ENCODE measurements at places on chromosomes 1 and 21. TPM values are rescaled to one million over a fixed set of nuclear protein-coding genes. Genes with fewer than 3 reads are reported as not detected.
A peak's percentile ranks its signal among the peaks of the same experiment; 100 is the strongest.

- H3K4me1 ChIP-seq: no peaks in the 10 kb centered on the region
- H3K27ac ChIP-seq: no peak overlapping the region
- H3K4me3 ChIP-seq: no peak overlapping the region
- H3K36me3 ChIP-seq: no peaks in the 10 kb centered on the region
These were observed 210.8 kb downstream of the NFIA start for GRCh38 chr1:61293197-61293596.

- H3K4me3 ChIP-seq: no peak overlapping the region
- peaks cover 84% of the 10 kb centered on the region for H3K4me1 ChIP-seq
- peaks cover 59% of the 10 kb centered on the region for H3K36me3 ChIP-seq
- DNase-seq: no peak
- H3K27me3 ChIP-seq: no peaks in the 10 kb centered on the region
- H3K27ac ChIP-seq: peak overlapping the region; percentile 89
These were observed 14.3 kb downstream of the CD2 start for GRCh38 chr1:116768416-116769103.

VCAM1 gene
- total RNA-seq: not detected

- no peaks in the 10 kb centered on the region for H3K4me1 ChIP-seq
- H3K36me3 ChIP-seq: no peaks in the 10 kb centered on the region
- no peaks in the 10 kb centered on the region for H3K27me3 ChIP-seq
- no peak overlapping the region for H3K27ac ChIP-seq
- no peak for DNase-seq
These were observed 120.3 kb downstream of the ZBTB18 start for GRCh38 chr1:244171241-244171985.

- no peak overlapping the region for H3K27ac ChIP-seq
- H3K36me3 ChIP-seq: no peaks in the 10 kb centered on the region
- H3K27me3 ChIP-seq: no peaks in the 10 kb centered on the region
- DNase-seq: no peak
- H3K4me3 ChIP-seq: no peak overlapping the region
These were observed 55.3 kb upstream of the ATP1B1 start for GRCh38 chr1:169051171-169051570.

INSRR gene
- total RNA-seq: not detected

DNA sequence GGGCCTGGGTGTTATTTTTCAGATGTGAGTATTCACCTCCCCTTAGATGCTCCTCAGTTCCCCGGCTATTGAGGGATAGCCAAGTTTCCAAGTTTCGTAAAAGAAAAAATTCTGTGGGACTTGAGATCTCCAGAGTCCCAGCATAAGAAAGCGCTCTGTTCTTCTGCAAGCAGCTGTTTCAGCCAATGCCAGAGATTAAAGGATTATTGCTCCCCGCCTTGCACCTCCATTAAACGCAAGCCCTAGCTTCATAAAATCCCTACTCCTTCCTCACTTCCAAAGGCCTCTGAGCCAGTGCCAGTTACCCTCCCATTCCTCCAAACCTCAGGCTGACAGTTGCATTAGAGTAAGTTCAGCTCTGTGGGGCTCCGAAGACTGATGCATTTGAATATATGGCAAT, 56.4 kb downstream of the CHIA start:
- H3K27me3 ChIP-seq: no peaks in the 10 kb centered on the region
- no peaks in the 10 kb centered on the region for H3K36me3 ChIP-seq
- H3K4me1 ChIP-seq: peaks cover 14% of the 10 kb centered on the region
- no peak overlapping the region for H3K27ac ChIP-seq
- no peak for DNase-seq

DNA sequence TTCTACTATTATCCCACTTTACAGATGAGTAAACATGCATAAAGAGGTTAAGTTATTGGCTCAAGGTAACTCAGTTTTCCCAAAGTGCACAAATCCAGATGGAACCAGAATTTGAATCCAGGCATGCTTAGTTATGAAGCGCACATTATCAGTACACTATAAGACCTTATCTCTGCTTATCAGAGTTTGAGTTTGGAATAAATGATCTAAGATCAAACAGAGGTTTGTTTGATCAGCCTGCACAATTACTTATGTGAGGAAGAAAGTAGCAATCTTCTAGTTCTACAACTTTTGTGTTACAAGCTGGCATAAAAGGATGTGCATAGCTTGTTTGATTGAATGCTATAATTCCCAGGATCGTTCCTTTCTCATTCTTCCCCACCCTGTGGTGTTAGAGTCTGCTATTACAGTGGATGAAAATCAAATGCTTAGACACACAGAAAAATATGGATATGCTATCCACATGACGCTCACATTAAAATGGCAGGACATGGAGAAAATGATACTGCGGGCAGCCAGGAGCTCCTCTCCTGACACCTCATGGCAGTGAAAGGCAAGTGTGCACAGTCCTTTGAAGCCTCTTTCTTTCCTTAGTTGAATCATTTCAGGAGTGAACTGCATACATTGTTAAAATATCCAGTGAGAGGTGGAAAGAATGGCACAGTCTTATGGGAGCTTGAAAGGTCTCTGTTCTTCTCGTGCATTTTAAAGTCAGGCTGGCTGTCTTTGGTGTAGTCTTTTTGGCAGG, 23.9 kb upstream of the PBX1 start:
- no peak overlapping the region for H3K4me3 ChIP-seq
- no peak for DNase-seq
- H3K36me3 ChIP-seq: no peaks in the 10 kb centered on the region
- no peaks in the 10 kb centered on the region for H3K4me1 ChIP-seq

DNA sequence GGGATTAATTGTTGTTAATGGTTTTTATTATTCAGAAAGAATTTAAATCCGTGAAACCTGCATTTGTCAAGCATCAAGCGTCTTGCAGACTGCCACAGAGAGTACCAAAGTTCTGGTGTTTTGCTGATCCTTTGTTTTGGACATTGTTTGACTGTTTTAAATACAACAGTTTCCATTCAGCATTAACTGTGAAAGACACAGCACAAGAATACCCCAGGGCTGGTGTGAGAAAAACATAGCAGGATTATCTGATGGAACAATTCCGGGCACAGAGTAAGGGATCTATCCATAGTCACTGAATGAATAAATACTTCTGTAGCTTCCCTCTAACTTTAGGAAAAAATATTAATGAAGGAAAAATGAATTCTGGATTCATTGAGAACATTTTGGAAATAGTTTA, 202.3 kb downstream of the LTN1 start:
- DNase-seq: no peak
- H3K4me1 ChIP-seq: no peaks in the 10 kb centered on the region
- H3K27me3 ChIP-seq: no peaks in the 10 kb centered on the region

- no peaks in the 10 kb centered on the region for H3K36me3 ChIP-seq
- H3K4me3 ChIP-seq: no peak overlapping the region
- no peak overlapping the region for H3K27ac ChIP-seq
- DNase-seq: no peak
- no peaks in the 10 kb centered on the region for H3K27me3 ChIP-seq
- no peaks in the 10 kb centered on the region for H3K4me1 ChIP-seq
These were observed 9.3 kb upstream of the SERBP1 start for GRCh38 chr1:67439277-67440029.

CBR3 gene
- 2.6 TPM for total RNA-seq

DNA sequence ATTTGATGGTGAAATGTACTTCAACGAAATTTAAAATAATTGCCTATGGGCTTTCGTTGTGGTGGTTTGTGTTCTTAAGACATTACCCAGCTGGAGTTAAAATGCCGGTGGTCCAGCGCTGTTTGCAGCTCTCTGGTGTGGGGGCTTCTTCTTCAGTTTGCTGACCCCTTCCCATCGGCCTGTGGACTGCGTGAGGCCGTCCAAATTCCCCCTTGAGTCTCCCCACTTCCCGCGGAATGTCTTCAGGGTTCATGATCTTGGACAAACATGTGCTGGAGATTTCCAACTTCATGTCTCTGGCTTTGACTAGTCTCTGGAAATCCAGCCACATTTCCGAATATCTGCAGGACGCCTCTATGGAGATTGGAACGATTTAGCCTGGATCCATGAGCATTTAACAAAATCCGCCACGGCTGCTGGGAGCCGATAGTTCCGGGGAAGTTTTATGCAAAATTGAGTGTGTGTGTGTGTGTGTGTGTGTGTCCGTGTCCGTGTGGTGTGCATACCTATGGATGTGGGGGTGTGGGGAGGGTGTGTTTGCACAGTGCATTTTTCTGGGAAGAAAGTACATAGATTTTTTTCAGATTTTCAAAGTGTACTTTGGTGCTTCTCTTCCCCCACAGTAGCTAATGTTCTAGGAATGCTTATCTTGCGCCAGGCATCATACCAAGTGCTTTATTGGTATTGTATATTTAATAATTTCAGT, 117.2 kb downstream of the PCP4 start:
- H3K4me3 ChIP-seq: no peak overlapping the region
- no peaks in the 10 kb centered on the region for H3K4me1 ChIP-seq
- no peaks in the 10 kb centered on the region for H3K36me3 ChIP-seq
- H3K27ac ChIP-seq: no peak overlapping the region
- no peak for DNase-seq

- no peaks in the 10 kb centered on the region for H3K27me3 ChIP-seq
- H3K4me3 ChIP-seq: no peak overlapping the region
- DNase-seq: no peak
These were observed 125.9 kb upstream of the IRF2BP2 start for GRCh38 chr1:234735916-234736315.

GRCh38 chr21:41368735-41369104, 6.9 kb downstream of the MX2 start:
- peaks cover 73% of the 10 kb centered on the region for H3K4me1 ChIP-seq
- H3K4me3 ChIP-seq: peak overlapping the region; percentile 61
- no peaks in the 10 kb centered on the region for H3K27me3 ChIP-seq

C4BPB gene
- total RNA-seq: 1.6 TPM

CHODL gene
- total RNA-seq: not detected

- H3K36me3 ChIP-seq: no peaks in the 10 kb centered on the region
- H3K27ac ChIP-seq: no peak overlapping the region
- H3K27me3 ChIP-seq: no peaks in the 10 kb centered on the region
- no peaks in the 10 kb centered on the region for H3K4me1 ChIP-seq
These were observed 122.5 kb upstream of the KCNJ15 start for GRCh38 chr21:38134084-38134873.

GRCh38 chr21:45108808-45109781, 34.7 kb downstream of the ADARB1 start:
- peaks cover 38% of the 10 kb centered on the region for H3K4me1 ChIP-seq
- H3K36me3 ChIP-seq: no peaks in the 10 kb centered on the region
- peak; percentile 45 for DNase-seq
- peak overlapping the region; percentile 27 for H3K27ac ChIP-seq
- peak overlapping the region; percentile 40 for H3K4me3 ChIP-seq

- no peak overlapping the region for H3K4me3 ChIP-seq
- no peaks in the 10 kb centered on the region for H3K27me3 ChIP-seq
- H3K36me3 ChIP-seq: no peaks in the 10 kb centered on the region
- H3K4me1 ChIP-seq: peaks cover 21% of the 10 kb centered on the region
- DNase-seq: no peak
These were observed 23.7 kb downstream of the CAMK1G start for GRCh38 chr1:209607102-209607794.

GRCh38 chr1:12180315-12180714, 13.5 kb downstream of the TNFRSF1B start:
- peaks cover 95% of the 10 kb centered on the region for H3K4me1 ChIP-seq
- no peaks in the 10 kb centered on the region for H3K27me3 ChIP-seq
- peaks cover 48% of the 10 kb centered on the region for H3K36me3 ChIP-seq
- H3K27ac ChIP-seq: peak overlapping the region; percentile 83

DNA sequence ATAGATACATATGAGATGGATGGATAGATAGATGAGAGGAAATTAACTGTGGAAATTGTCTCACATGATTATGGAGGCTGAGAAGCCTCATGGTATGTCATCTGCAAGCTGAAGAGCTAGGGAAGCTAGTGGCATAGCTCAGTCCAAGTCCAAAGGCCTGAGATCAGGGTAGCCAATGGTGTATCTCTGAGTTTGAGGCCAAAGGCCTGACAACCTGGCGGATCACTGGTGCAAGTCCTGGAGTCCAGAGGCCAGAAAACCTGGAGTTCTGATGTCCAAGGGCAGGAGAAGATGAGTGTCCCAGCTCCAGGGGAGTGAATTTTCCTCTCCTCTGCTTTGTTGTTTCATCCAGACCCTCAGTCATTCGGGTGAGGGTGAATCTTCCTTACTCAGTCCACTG, 43.9 kb upstream of the SPOCD1 start:
- no peak overlapping the region for H3K4me3 ChIP-seq
- peaks cover 9% of the 10 kb centered on the region for H3K4me1 ChIP-seq
- H3K27me3 ChIP-seq: no peaks in the 10 kb centered on the region
- no peak overlapping the region for H3K27ac ChIP-seq
- no peak for DNase-seq

DNA sequence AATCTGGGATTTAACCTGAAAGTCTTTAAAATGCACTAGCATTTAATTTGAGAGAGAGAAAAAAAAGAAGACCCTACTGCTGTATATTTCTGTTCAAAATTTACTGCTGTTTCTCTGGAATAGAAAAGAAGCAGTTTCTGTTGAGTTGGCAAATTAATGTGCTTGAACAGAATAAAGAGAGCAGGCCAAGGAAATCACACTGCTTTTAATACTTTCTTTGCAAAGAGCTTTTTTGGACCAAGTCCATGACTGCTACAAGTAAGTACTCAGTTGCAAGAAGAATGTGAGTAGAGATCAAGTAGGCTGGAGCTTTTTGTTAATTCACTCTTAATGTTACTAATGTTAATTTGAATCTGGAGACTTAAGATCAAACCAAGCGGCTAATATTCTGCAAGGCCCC, 336.2 kb upstream of the SGIP1 start:
- no peaks in the 10 kb centered on the region for H3K36me3 ChIP-seq
- H3K4me1 ChIP-seq: no peaks in the 10 kb centered on the region
- no peak overlapping the region for H3K4me3 ChIP-seq
- no peak overlapping the region for H3K27ac ChIP-seq
- no peaks in the 10 kb centered on the region for H3K27me3 ChIP-seq

DNA sequence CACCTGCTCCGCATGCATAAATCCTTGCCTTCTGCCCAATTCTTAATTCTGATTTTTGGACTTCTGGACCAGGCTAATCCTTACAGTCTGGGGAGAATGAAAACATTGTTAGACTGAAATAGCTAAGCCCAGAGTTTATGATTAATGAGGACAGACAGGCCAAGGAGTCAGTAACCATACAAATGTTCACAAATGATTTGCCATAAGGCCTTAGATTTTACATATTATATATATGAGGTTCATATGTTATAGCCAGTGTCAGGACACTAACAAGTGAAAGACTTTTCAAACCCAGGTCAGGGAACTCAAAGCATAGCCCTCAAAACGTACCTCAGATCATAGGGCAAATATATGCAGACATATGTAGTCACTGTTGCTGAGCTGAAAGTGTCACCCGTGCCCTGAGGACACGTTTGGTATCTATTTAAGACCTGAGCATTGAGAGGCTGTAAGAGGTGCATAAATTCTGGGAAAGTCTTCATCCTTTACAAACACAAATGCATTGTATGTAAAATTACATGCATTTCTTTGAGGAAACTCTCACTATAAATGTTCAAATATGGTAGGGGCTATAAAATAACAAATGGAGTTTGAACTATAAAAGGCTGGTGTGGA, 45.3 kb upstream of the FBXO28 start:
- no peak overlapping the region for H3K4me3 ChIP-seq
- H3K27me3 ChIP-seq: no peaks in the 10 kb centered on the region
- DNase-seq: no peak
- H3K27ac ChIP-seq: no peak overlapping the region
- no peaks in the 10 kb centered on the region for H3K36me3 ChIP-seq

GRCh38 chr1:202165267-202165941, 5.0 kb upstream of the PTPN7 start:
- peaks cover 65% of the 10 kb centered on the region for H3K4me1 ChIP-seq
- peak overlapping the region; percentile 13 for H3K27ac ChIP-seq
- no peaks in the 10 kb centered on the region for H3K36me3 ChIP-seq
- peak overlapping the region; percentile 22 for H3K4me3 ChIP-seq
- peak; percentile 45 for DNase-seq

OTUD3 gene
- 12.6 TPM for total RNA-seq

CD53 gene
- total RNA-seq: 169 TPM

Data from CD4-positive, alpha-beta T cell (primary cell).